Kidney epithelial cell (primary cell): ENCODE measurements at places on chromosomes 7 and 10. TPM values are rescaled to one million over a fixed set of nuclear protein-coding genes. Genes with fewer than 3 reads are reported as not detected.

BICC1 gene
- total RNA-seq: 58.0 and 64.6 TPM in 2 replicates

CYP2C9 gene
- total RNA-seq: not detected in 2 replicates

NKX2-3 gene
- total RNA-seq: not detected in 2 replicates

NPSR1 gene
- total RNA-seq: not detected in 2 replicates

GSAP gene
- total RNA-seq: 3.6 and 4.3 TPM in 2 replicates

RPA3 gene
- total RNA-seq: 21.2 and 22.2 TPM in 2 replicates

GRID2IP gene
- 0.13 TPM in 1 of 2 replicates, not detected in the other for total RNA-seq

OR2A42 gene
- total RNA-seq: 0.07 and 0.08 TPM in 2 replicates

GBF1 gene
- 36.7 and 40.9 TPM in 2 replicates for total RNA-seq

INPP5F gene
- 13.9 and 15.3 TPM in 2 replicates for total RNA-seq

ANKRD61 gene
- total RNA-seq: not detected in 2 replicates

DNA sequence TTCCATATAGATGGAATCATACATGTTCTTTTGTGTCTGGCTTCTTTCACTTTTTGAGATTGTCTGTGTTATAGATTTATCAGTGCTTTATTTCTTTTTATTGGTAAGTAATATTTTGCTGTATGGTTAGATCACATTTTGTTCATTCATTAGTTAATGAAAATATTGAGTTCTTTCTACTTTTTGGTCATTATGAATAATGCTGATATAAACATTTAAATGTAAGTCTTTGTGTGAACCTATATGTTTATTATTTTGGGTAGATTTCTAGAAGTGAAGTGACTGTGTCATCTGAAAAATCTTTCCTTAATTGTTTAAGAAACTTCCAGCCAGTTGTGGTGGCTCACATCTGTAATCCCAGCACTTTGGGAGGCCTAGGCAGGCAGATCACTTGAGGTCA, 11.4 kb upstream of the VWDE start:
- no peak for DNase-seq

- no peak for DNase-seq
These were observed 129.8 kb upstream of the FERD3L start for GRCh38 chr7:19275000-19275399.

DNA sequence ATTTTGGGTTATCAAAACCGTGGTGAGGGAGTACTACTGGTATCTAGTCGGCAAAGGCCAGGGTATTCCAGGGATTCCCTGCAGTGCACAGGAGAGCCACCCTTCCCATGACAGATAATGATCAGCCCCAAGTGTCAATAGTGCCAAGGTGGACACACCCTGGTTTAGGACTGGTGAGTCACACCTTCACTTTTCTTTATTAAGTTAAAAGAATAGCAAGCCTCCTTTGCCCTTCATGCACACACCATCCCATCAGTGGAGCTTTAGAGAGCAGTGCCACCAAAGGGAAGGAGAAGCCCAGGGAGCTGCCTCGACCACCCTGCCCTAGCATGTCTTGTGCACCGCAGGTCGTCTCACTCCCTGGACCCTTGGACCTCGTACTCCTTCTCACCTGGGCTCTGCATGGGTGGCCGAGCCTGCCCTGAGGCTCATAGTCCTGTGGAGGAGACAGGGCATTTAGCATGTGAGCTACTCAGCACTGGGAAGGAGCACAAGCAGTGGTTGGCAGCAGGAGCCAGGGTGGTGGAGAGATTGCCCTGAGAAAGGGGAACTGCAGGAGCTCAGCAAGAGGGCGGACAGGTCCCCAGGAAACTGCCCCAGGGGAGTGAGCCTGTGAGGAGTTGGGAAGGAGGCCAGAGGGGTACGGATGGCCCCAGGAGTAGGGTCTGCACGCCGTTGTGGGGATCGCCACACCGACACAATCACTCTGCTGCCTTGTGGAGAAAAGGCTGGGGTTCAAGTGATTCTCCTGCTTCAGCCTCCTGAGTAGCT, 17.4 kb downstream of the UBE2D4 start:
- DNase-seq: no peak

DNA sequence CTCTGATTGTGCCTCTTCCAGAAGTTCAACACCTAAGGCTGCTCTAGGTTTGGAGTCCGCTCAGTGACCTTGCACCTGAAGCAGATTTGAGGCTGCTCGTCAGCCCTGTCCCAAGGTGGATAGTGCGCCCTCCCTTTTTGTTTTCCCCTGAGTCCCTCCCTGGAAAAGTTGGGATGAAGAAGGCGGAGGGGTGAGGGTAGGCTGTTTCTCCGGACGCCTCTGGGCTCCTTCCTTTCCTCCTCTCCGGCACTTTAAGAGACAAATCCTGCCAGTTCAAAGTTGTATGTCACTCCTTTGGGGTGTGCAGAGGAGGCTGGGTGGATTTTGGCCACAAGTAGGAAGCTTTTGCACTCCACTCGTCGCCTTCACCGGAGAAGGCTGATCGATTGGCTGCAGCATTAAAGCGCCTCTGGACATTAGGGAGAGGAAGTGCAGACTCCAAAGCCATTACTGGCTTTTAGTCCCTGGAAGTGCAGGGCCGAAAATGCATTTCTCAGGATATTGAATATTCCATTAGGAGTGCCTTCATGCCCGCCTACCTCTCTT, 81.9 kb upstream of the PRKG1 start:
- DNase-seq: no peak

- DNase-seq: no peak
These were observed 638 bp downstream of the EGR2 start for GRCh38 chr10:62815381-62816075.

- DNase-seq: no peak
These were observed 286.6 kb upstream of the C7orf33 start for GRCh38 chr7:148304083-148304335.

DNA sequence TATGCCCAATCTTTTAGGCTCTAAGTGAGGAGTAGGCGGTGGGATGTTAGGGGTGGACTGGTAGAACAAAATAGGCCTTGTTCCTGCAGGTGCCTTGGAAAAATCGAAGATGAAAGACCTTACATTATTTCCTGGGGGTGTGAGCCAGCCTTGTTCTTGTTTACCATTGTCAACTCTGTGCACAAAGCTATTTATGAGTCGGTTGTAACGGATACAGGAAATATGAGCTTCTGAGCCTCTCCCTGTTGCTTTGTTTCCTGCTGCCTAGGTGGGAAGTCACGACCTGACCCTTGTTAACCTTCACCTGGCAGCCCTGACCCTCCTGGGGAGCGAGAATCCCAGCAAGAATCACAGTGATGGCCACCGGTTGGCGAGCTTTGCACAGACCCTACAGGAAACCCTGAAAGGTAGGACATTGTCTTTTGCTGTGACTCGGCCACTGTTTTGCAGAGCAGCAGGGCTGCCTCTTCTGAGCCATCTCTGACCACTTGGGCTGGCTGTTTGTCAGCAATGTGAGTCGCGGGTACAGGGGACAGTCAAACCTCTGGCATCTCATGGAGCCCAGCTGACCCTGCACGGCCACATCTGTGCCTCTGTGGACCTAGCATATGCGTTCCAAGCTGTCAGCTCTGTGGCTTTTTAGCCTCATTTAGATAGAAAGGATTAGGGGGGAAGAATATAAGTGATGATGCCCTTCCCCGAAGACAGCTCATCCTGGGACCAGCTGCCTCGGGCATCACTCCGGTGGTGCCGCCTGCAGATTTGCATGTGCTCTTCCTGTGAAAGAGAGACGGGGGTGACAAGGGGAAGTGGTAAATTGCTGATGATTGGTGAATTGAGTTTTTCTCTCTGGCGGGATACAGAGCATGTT, 102.1 kb upstream of the ANLN start:
- no peak for DNase-seq

GRCh38 chr7:84113286-84113685, 81.3 kb downstream of the SEMA3A start:
- no peak for DNase-seq

- DNase-seq: no peak
These were observed 40.5 kb upstream of the HSPB1 start for GRCh38 chr7:76261931-76262330.

- DNase-seq: no peak
These were observed 77.1 kb upstream of the SCIN start for GRCh38 chr7:12493407-12493806.

- DNase-seq: no peak
These were observed 31.7 kb upstream of the CNPY1 start for GRCh38 chr7:155578016-155578415.

DNA sequence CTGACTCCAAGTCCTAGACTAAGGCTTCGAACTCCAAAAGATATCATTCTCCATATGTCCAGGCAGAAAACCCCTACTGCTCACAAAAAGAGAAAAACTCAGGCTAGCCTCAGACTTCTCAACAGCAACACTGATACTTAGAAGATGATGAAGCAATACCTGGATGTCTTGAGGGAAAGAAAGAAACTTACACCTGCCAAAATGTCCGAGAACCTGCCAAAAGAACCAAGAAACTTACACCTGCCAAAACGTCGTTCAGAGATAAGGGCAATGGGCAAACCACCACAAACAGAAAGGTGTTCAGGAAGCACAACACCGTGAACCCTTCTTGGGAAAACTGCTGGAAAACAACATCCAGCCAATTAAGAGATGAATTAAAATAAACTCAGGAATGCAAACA, 15.3 kb downstream of the ABLIM1 start:
- DNase-seq: no peak

GRCh38 chr7:27948861-27949260, 208.9 kb downstream of the TAX1BP1 start:
- no peak for DNase-seq

DNA sequence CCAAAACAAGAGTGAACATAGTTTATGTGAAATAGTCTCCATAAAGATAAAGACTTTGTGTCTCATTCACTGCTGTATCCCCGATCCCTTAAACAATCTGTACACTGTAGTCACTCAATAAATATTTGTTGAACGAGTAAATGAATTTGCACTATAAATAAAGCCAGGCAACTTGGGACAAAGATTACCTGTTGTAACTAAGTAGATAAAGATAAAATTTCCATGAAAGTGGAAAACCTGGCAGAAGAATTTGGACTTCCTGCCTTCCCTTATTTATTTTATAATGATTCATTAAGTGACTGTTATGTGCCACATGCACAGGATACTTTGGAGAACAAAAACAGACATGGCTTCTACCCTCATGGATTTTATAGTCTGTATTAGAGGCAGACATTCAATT, 277.7 kb upstream of the KAT6B start:
- DNase-seq: no peak

DNA sequence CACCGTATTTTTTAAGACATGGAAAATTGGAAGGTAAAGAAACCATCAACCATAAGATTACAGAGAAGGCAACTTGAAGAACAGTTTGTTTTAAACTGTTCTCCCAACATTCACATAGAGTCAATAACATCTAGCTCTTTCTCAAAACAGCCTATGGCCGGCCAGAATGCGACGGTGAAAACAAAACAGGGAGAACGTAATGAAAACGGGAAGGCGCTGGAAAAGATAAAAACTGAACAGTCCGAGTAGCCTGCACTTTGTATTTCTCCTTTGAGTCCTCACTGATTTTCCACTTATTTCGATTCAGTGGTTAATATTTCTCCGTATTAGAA, 637 bp downstream of the MICU1 start:
- no peak for DNase-seq

- DNase-seq: no peak
These were observed 146.2 kb upstream of the SLC26A5 start for GRCh38 chr7:103592187-103592586.

DNA sequence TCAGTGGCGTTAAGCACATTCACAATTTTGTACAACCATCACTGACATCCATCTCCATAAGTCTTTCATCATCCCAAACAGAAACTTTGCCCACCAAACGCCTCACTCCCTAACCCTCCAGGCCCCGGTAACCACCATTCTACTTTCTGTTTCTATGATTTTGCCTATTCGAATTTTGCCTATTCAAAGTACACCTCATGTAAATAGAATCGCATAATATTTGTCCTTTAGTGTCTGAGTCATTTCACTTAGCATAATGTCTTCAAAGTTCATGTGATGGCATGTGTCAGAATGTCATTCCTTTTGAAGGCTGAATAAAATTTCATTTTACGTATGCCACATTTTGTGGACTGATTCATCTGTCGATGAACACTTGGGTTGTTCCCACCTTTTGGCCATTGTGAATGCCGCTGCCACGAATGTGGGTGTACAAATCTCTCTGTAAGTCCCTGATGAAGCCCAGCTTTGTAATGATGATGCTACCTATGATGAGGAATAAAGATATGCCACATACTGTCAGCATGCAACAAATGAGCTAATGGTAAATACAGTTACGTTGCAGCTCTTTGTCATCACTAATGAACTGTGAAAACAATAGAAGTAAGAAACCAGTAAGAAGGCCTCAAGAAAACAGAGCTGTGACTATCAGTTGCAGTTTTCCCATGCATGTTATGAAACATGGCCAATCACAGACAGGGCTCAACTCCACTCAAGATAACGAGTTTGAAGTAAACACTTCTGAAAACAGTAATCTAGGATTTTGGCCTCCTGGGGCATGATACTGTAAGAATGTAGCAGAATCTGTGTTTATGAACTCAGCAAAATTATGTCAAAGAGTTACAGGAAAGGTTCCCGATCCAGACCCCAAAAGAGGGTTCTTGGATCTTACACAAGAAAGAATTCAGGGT, 120.0 kb downstream of the ADAM12 start:
- DNase-seq: no peak

- DNase-seq: no peak
These were observed 56.9 kb upstream of the SHH start for GRCh38 chr7:155868955-155869783.

DNA sequence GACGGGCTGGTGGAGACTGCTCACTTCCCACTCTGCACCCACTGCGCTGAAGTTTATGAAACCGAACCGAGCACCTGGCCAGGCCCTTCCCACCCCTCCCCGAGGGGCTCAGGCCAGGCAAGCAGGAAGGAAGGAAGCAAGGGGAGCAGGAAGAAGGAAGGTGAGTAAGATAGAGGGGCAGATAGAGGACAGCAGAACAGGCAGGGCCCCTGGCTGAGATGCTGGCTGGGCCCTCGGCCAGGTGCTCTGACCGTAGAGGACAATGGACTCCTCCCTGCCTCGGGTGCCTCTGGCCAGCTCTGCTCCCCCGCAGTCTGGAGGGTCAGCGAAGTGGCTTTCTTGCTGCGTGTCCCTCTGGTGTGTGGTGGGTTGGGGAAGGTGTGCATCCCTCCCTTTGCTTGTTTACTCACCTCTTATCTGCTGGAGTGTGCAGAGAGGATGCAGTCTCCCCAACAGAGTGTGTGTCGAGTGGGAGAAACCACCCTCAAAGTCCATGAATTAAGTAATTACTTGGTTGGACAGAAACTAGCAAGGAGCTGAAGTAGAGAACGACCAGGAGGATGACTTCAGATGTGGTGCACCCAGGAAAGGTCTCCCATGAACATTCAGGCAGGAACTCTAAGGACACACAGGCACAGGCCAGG, 82.8 kb upstream of the PPP2R2D start:
- no peak for DNase-seq

GRCh38 chr10:25934621-25935139, 651 bp downstream of the MYO3A start:
- no peak for DNase-seq

GRCh38 chr10:17494626-17495260, 40.3 kb upstream of the ST8SIA6 start:
- DNase-seq: no peak
